ENCODE measurements at places on chromosomes 1 and 21. TPM values are rescaled to one million over a fixed set of nuclear protein-coding genes. Genes with fewer than 3 reads are reported as not detected.

GRCh38 chr1:81432654-81433109 lies 368.1 kb upstream of the ADGRL2 start:
- DNase-seq: no peak

GRCh38 chr21:41585199-41585994 lies 77.4 kb upstream of the TMPRSS2 start:
- DNase-seq: no peak

DNA sequence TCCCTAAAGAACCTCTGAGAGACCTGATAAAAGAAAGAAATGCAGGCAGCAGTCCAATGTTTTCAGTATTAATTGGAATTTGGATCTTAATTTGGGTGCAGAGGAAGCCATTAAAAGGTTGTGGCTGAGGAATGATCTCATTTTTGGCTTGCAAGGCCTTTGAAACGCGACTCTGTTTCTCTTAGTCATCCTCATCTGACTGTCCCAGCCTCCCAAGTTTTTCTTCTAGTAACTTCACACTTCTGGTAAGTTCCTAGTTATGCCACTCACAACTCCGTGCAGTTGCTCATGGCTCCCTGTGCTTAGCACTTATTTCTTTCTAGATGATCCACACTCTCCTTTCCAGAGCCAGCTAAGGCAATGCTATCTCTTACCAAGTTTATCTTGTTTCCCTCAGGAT lies 147.4 kb upstream of the USP24 start:
- DNase-seq: no peak

DNA sequence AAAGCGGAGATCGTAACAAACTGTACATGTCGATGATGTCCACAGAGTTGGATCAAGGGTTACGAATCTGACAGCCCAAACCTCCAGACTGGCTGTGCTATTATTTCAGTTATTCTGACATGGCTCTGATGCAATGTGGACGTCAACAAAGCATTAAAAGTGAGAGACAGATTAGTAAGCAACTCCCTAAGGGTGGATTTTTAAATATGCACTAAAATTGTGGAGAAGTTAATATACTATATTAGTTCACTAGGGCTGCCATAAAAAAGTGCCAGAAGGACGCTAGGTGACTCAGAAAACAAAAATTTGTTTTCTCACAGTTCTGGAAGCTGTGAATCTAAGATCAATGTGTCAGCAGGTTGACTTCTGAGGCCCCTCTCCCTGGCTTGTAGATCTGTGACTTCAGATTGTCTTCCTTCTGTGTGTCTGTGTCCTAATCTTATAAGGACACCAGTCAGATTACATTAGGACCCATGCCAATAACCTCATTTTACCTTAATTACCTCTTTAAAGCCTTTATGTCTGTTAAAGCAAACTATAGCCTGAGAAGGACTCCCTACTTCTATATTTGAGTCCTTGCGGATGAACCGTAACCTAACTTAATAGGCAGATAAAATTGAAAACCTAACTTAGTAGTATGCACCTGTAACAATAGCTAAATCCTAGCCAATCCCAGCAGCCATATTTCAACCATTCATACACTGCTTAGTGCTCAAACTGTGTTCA lies 66.0 kb upstream of the BACH1 start:
- no peak for DNase-seq

- DNase-seq: no peak
Observed at GRCh38 chr21:34552360-34553098, 40.5 kb upstream of the KCNE1 start.

GRCh38 chr1:100869996-100870395 lies 24.6 kb downstream of the EXTL2 start:
- DNase-seq: no peak

DNA sequence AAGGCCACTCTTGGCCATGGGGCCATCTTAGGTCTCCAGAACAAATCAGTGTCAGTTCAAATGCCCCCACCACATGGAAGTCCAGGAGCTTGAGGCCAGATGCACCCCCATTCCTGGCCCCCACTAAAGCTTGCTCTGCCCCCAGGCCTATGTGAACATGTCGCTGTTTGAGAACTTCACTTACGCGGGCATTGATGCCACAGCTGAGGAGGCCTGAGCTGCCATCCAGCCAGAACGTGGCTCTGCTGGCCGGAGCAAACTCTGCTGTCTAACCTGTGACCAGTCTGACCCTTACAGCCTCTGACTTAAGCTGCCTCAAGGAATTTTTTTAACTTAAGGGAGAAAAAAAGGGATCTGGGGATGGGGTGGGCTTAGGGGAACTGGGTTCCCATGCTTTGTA lies 15.1 kb upstream of the MPL start:
- no peak for DNase-seq

DNA sequence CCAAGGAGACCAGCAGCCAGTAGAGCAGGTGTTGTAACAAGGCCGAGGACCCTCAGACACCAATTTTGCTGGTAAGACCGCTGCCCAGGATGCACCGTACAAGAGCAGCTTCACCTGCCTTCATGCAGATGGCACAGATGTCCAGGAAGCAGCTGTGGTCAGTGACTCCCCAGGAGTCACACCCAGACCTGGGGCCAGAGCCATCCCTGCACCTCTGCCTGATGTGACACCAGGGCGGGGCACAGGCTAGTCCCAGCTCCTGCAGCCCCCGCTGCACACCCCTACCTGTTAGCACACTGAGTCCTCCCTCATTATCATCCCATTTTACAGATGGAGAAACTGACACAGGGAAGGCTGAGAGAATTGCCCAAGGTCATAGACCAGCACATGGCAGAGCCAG lies 16.3 kb upstream of the KCNAB2 start:
- no peak for DNase-seq

GRCh38 chr1:220577926-220578325 lies 50.0 kb downstream of the MARK1 start:
- DNase-seq: no peak

DNA sequence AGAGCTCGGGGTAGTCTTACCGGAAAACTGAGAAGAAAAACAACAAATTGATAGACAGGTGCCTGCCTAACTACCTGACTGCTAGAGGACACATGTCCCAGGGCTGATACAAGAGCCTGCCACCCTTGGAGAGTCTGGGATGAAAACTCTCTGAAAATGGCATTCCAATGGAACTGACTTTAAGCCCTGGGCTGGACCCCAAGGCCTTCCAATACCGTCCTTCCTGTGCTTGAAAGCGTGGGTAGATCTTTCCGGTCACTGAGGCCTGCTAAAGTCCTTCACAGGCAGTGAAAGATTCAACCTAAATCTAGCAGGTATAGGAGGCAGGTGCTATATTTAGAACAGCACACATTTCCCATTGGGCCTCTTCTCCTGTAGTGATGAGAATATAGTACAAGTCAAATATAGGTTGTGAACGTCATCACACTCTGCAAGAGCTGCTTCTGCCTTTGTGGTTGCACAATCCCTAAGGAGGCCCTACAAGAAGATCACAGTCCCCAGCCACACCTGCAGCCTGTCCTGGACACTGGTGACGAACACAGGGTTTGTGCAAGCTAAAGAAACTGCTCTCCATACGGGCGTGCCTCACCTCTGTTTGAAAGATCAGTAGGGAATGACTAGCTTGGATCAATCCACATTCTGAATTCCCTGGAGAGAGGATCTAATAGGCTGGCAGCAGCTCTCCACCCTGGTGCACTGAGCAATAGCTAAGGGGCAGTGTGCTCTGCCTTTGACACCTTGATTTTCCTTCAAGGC lies 876 bp upstream of the CHML start:
- DNase-seq: no peak

GRCh38 chr1:198676253-198676652 lies 37.4 kb downstream of the PTPRC start:
- no peak for DNase-seq

GRCh38 chr1:237760951-237761350 lies 129.8 kb downstream of the ZP4 start:
- no peak for DNase-seq

DNA sequence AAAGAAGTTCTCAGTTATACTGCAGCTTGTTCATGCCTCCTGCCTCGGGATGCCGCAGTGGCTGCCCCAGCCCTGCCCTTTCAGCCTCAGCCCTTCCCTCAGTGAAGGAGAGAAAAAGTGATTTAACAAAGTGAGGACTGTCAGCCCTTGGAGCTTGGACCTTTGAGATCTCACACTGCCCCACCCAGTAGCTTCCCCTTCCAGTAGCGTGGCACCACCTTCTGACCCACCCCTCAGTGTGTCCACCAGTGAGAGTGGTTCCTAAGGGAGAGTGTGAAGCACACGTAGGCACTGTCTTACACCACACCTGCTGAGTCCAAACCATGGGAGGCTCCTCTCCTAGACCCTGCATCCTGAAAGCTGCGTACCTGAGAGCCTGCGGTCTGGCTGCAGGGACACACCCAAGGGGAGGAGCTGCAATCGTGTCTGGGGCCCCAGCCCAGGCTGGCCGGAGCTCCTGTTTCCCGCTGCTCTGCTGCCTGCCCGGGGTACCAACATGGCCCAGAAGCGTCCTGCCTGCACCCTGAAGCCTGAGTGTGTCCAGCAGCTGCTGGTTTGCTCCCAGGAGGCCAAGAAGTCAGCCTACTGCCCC lies at the start of gene CDA:
CDA (plus strand) TSS at position 464 of the 592 bp plus-strand sequence; CDS start at position 497, 33 bp downstream.
- DNase-seq: no peak

- no peak for DNase-seq
Observed at GRCh38 chr1:229900220-229900619, 166.8 kb upstream of the GALNT2 start.

- DNase-seq: no peak
Observed at GRCh38 chr1:102891868-102892625, 216.3 kb downstream of the COL11A1 start.

GRCh38 chr1:160357286-160358002 lies 9.4 kb upstream of the NHLH1 start:
- no peak for DNase-seq

- DNase-seq: peak; percentile 40
Observed at GRCh38 chr1:227357171-227357926, 39.1 kb upstream of the CDC42BPA start.

DNA sequence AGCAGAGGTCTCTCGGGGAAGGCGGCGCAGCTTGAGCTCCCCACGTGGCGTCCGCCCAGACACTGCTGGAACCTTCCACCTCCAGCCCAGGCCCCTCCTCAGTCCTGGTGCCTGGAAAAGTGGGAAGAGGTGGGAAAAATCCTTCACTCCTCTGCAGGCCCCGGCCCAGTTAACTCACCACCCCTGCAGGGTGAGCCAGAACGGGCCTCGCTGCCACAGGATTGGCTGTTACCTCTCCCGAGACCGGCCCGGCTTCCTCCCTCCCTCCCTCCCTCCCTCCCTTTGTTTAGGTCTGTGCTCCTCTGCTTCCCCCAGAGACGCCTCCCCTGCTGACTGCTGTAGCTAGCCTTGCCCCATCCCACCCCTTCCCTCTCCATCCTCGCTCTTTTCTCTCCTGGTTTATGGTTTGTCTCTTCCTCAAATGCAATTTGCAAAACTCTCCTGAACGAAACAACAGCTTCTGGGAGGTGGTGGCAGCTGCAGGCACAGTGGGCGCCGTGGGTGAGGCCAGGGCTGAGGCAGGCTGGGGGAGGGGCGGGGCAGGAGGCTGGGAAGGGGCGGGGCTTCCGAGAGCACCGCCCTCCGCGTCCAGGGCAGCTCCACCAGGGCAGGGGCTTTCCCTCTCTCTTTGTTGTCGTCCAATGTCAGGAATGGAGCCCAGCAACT lies 6.5 kb downstream of the CAPN9 start:
- peak; percentile 57 for DNase-seq

DNA sequence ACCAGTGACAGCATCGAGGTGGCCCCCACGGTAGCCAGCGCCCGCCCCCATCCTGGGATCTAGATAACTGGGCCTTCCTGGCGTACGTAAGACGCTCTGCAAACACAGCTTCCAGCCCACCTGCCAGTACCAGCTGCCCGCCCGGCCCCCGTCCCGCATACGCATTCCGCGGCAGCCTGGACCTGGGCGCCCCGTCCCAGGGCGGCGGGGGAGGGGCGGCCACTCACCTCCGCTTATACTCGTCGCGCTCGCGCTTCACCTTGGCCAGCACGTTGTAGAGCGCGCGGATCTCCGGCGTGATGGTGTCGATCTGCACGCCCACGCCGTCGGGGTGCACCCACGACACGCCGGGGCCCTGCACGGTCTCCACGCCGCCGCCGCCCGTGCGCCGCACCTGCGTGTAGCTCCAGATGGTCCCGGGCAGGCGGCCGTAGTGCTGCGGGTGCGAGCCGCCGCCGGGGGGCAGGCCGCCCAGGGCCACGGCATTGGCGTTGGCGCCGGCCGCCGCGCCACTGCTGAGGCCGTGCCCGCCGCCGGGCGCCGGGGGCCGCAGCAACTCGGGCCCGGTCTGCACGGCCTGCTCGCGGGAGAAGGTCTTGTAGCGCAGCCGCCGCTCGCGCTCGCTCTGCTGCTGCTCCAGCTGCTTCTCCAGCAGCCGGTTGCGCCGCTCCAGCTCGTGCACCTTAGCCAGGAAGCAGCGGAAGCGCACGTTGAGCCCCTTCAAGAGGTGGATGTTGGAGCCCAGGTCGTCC lies 859 bp downstream of the IFFO2 start:
- no peak for DNase-seq

DNA sequence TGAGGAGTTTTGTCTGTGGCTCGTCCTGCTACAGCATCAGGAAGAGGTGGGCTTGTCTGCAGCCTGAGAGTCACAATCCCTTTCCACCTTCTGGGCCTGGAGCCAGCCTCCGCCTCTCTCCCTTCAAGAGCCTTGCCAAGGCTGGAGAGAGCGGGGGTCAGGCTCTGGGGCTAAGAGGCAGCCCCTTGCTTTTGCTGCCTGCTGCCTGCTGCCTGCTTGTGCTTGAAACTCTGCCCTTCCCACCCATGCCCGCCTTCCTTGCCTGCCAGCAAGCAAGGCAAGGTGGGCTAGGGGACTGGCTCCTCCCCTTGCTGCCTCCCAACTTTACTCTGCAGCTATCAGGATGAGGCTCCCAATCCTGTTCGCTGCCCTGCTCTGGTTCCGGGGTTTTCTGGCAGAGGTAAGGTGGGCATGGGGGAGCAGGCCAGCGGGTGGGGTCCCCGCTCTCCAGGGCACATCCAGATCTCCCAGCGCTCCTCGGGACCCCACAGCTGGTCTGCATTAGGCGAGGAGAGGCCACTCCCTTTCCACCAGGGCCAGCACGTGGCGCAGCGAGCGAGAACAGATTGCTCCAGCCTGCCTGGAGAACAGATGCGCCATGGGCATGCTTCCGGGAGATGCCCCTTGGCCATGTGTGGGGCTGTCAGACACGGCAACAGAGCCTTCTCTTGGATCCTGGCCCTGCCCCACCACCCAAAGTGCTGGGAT lies 7.5 kb upstream of the PTPN7 start:
- DNase-seq: no peak

- no peak for DNase-seq
Observed at GRCh38 chr1:79877086-79877485, 870.6 kb upstream of the ADGRL4 start.

- DNase-seq: no peak
Observed at GRCh38 chr1:45718289-45718688, 30.3 kb downstream of the TMEM69 start.

- DNase-seq: no peak
Observed at GRCh38 chr1:26163684-26164035, 4.8 kb downstream of the FAM110D start.

- no peak for DNase-seq
Observed at GRCh38 chr1:32494196-32494595, 29.3 kb downstream of the ZBTB8B start.

Gene RYR2
- 1.2 TPM for polyA plus RNA-seq

Gene TMEM125
- polyA plus RNA-seq: 16.4 TPM

Gene FBXO2
- polyA plus RNA-seq: 2.1 TPM

Gene NTNG1
- polyA plus RNA-seq: 28.2 TPM

Gene ACTN2
- polyA plus RNA-seq: 2.2 TPM

Gene LIN28A
- polyA plus RNA-seq: 0.12 TPM

Gene NES
- polyA plus RNA-seq: 156 TPM

Gene SEC16B
- 4.0 TPM for polyA plus RNA-seq

Gene OR2T33
- polyA plus RNA-seq: not detected

Gene SH3D21
- 33.1 TPM for polyA plus RNA-seq

Gene C1orf21
- 29.2 TPM for polyA plus RNA-seq

Gene TBX19
- polyA plus RNA-seq: 3.7 TPM

Gene CFAP45
- polyA plus RNA-seq: 3.7 TPM

Gene LCE2A
- polyA plus RNA-seq: not detected

Gene NPHS2
- polyA plus RNA-seq: 403 TPM

Gene TNN
- 3.1 TPM for polyA plus RNA-seq

Gene TENT5C
- 3.7 TPM for polyA plus RNA-seq
